Stimulated activated CD8-positive, alpha-beta memory T cell treated with anti-CD3 and anti-CD28 coated beads, Interleukin-7, amount 100 ng/mL, for 24 hours (primary cell): ENCODE measurements at places on chromosomes 7 and 10.

GRCh38 chr10:132276179-132276675, 31.5 kb downstream of the STK32C start:
- DNase-seq: no peak

GRCh38 chr10:79162861-79163665, 94.3 kb downstream of the ZMIZ1 start:
- no peak for DNase-seq

- DNase-seq: no peak
These were observed 22.4 kb upstream of the TLL2 start for GRCh38 chr10:96536129-96536528.

DNA sequence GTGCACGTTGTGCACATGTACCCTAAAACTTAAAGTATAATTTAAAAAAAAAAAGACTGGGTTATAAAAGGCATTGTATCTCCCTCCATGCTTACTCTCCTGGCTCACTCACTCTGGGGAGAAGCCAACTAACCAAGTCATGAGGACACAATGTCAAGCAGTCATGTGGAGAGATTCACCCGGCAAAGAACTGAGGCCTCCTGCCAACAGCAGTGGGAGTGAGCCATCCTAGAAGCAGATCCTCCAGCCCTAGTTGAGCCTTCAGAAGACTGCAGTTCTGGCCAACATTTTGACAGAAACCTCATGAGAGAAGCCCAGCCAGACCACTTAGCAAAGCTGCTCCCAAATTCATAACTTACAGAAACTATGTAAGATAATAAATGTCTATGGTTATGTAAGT, 521.7 kb upstream of the FZD8 start:
- DNase-seq: no peak

DNA sequence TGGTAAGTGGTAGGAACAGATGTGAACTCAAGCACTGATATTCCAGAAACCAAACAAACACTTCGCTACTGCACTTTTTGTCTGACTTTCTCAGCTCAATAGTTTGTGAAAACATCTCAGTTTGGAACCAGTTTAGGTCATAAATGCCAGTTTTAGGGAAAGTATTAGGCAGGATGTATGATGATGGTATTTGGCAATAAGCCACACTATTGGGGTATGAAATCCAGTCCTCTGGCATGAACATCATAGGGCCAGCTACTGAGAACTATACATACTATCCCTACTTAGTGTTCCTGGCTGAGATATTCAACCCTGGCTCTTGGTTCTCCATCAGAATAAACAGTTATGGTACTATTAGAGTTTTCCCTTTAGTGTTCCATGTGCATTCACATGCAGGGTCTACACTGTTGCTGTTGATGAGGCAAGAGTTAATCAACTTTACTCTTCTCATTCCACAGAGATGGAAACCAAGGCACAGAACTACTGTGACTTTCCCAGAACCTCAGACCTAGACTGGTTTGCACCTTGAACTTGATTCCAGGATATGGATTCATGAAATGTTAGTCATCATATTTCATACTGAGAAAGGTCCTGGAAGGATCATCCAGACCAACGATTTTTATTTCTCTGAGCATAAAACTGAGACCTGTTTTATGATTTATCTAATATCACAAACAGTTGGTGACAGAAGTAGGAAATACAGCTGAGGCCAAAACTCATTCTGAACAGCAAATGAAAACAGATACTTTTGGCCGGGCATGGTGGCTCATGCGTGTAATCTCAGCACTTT, 20.0 kb upstream of the IFIT2 start:
- no peak for DNase-seq

DNA sequence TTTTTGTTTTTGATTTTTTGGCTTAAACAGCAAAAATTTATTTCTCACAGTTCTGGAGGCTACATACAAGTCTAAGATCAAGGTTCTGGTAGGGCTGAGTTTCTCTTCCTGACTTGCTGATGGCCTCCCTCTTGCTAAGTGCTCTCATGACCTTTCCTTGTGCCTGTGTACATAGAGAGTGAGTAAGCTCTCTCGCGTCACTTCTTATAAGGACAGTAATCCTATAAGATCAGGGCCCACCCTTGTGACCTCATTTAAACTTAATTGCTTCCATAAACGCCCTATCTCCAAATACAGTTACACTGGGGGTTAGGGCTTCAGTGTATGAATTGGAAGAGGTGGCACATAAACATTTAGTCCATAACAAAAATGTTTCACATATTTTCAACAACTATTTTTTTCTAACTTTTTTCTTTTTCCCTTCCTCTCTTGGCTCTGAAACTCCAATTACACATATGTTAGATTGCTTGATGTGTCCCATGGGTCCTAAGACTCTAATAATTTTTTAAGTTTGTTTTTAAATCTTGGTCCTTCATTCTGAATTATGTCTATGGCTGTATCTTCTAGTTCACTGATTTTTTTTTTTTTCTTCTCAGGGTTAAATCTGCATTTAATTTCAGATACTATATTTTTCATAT, 149.8 kb downstream of the HBP1 start:
- no peak for DNase-seq

- DNase-seq: peak; percentile 76
These were observed at the start of gene CBX3 for GRCh38 chr7:26201247-26202018. Gene CBX3 (plus strand): TSS chr7:26201745. CDS start chr7:26202999, 1,254 bp downstream.

- no peak for DNase-seq
These were observed 118.0 kb downstream of the OTUD1 start for GRCh38 chr10:23556727-23557440.

GRCh38 chr7:93923942-93924341, 2.4 kb downstream of the GNG11 start:
- no peak for DNase-seq

DNA sequence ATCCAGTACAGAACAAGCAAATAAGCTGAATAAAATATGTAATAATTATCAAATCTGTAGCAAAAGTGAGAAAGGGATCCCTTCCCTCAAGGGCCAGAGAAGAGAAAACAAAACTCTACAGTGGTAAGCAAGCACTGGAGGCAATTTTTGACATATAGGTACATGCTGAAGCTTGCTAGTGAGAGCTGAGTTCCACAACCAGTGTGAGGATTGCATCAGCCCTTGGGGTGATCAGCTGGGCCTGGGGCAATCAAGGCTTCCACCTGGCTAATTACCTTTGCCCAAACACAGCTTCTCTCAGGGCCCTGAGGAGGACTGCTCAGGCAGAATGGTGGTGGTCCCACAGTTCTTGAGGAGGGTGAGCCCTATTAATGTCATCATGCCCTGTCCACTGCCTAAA, 134.4 kb upstream of the DLX6 start:
- DNase-seq: no peak

GRCh38 chr7:84524714-84525694, 330.4 kb upstream of the SEMA3A start:
- no peak for DNase-seq

DNA sequence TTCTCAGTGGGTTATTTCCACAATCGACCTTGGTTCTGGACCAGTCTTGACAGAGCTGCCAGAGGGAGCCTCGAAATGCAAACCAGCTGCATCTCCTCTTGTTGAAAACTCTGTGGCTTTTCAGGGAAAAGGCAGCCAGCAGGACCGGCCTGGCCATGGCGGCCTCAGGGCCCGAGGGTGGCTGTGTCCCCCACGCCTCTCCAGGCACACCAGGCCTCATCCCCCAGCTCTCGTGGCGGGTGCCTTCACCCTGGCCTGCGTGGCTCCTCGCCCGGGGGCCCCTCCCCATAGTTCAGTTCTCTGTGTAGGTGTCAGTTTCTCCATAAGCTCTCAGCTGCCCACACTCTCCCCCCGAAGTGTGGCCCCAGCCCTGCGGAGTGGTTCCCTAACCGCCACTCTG, 63.5 kb downstream of the MGMT start:
- DNase-seq: no peak

DNA sequence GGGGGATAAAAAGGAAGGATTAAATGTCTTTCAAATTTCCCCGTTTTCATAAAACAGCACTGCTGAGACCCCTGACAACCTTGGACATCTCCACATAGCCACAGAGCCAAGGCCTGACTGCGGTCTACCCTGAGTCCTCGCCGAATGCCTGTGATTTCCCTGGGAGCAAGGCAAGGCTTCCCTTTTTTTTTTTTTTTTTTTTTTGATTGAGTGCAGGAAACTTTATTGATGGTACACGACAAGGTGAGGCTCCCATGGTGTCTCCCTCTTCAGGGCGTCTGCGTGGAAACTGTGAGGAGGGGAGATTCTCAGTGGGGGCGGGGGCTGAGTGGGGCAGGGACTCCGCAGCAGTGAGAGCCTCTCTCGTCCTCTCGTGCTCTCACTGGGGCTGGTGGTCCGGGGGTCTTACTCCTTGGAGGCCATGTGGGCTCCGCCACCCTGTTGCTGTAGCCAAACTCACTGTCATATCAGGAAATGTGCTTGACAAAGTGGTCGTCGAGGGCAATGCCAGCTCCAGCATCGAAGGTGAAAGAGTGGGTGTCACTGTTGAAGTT, 4.2 kb upstream of the RPP38 start:
- DNase-seq: no peak

DNA sequence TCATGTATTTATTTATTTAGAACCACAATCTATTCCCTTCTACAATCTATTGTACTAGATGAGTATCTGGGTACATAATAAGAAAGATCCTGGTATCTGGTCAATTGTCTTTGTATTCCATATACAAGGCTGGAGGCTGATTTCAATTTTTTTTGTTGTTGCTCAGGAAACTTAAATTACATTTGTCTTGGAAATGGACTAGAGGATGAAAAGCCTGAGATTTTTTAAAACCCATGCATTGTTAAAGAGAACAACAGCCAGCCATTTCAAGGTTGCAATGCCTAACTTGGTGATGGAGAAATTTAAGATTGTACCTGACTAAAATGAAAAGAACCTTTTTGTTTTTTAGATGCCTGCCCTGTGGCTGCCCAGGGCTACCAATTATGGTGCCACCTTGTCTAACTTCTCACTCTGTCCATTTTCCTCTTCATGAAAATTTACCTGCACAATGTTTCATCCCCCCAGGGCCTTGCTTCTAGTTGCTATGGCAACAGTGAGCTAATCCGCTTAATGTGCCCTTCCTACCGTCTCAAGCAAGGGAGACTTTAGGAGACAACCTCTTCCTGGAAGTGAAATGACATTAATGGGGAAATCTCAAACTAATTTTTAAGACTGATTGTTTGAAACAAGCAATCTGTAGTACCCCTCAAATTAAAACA, 203.7 kb upstream of the PHYHIPL start:
- DNase-seq: no peak

GRCh38 chr10:100652406-100653135, 92.8 kb upstream of the PAX2 start:
- DNase-seq: no peak

- no peak for DNase-seq
These were observed 58.0 kb downstream of the PDSS1 start for GRCh38 chr10:26755443-26755903.

DNA sequence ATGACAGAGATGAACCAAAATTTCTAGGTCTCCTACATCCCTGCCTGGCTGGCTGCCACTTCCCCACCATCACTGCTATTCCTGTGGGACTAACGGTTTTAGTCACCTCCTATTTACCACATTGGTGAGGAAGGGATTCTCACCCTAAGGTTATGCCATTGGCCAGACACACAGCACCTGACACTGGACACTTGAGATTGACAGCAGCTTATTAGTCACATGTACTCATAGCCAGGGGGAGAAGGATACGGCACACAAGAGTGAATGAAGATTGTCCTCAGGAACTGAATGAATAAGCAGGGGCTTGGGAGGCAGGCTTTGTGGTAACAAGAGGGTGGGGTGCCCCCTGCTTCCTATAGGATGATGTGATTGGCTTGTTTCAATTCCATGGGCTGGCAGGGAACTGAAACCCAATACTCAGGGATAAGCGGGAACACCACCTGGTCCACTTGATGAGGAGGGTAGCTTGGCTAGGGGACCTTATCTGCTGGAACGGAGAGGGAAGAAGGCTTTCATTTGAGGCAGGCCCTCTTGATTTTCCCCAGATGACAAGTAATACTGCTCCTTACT, 99.0 kb downstream of the SPAG6 start:
- DNase-seq: no peak

DNA sequence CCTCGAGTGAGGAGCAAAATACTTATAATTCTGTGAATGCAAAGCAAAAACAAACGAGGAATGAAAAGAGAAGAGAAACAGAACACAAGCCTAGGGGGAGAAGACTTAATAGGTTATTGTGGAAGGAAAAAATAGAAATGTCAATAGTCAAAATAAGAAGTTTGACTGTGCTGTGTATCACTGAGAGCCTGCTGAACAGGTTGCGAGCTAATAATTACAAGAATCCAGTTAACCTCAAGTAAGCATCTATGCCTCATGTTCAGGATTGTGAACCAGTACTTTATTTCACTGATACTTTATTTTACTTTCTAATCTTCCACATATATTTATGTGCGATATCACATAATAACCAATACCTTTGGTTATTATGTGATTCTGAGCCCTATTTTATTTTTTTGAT, 316.7 kb downstream of the OTUD1 start:
- no peak for DNase-seq

- no peak for DNase-seq
These were observed 6.0 kb upstream of the GATA3 start for GRCh38 chr10:8048281-8049008.

- no peak for DNase-seq
These were observed 19.4 kb downstream of the ZMIZ2 start for GRCh38 chr7:44767912-44768627.

DNA sequence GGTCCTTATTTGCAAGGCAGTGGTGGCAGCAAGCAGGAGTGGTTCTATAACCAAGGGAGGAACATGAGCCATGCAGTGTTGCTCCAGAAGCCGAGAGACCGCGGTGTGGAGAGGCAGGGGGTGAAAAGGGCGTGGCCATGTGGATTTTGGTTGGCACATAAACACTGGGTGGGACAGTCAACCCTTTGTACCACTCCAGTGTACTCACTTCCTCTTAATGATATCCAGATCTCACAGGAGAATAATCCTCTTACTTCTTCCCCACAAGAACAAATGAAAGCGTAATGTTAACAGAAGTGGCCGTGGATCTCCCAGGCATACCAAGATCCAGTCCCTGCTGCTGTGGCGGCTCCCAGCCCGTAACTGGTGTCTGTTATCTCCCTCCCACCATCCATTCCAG, 42.4 kb downstream of the XRCC2 start:
- DNase-seq: no peak

- peak; percentile 26 for DNase-seq
These were observed 321.2 kb downstream of the FRMD4A start for GRCh38 chr10:14009371-14010100.

GRCh38 chr7:104497379-104497967, 169.1 kb downstream of the LHFPL3 start:
- no peak for DNase-seq

DNA sequence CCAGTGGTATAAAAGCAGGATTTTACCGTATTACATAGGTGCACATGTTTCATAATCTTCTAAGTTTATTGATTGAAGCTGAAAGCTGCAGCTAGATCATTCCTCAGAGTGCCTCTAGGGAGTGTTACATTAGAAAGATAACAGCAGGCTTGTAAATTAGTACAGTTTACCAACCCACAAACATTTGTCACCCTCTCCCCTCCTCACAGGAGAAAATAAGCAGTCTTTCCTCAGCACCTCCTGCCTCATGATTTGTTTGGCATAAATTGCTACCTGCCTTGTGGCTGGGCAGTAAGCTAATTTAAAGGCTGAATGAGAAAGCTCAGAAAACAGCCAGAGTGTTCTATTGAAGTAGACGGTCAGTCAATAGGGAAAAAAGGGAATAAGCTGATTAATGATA, 74.2 kb downstream of the NXPH1 start:
- no peak for DNase-seq
